ENCODE measurements at places on chromosomes 11 and 22.
A peak's percentile ranks its signal among the peaks of the same experiment; 100 is the strongest.

DNA sequence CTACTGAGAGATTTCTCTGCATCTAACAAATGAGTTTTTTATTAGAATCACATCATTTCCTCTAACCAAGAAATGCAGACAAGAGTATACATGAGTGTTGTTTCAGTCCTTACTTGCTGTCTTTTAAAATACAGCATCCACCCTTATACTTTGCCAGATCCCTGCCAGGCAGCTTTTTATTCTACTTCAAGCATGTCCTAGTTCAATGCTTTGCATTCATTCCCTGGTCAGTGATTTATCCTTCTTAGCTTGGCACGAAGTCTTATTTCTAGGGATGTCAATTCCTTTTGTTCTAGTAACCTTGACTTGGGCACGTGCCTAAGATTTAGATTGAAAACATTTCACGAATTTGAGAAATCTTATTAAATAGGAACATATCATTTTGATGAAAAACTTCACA, 307.2 kb upstream of the MPPED2 start:
- no peak for DNase-seq

GRCh38 chr11:748007-748359, 719 bp downstream of the TALDO1 start:
- no peak for DNase-seq

DNA sequence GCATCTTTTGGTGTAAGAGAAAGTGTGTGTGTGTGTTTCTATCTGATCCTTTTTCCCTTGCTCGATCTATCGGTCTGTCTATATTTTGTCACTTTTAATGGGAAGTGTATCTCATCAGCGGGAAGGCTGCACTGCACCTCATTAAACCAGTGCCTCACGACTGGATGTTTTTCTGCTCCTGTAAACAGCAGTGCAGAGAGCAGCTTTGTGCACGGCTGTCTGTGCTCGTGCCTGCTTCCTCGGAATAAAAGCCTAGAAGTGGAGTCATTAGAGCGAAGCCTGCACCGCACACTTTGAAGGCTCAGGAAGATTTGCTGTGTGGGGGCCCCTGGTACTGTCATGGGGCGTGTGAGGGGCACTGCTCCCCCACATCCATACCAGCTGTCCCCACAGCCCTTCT, 27.0 kb upstream of the PARVG start:
- no peak for DNase-seq

GRCh38 chr11:103744496-103745153, 291.8 kb upstream of the DDI1 start:
- no peak for DNase-seq

DNA sequence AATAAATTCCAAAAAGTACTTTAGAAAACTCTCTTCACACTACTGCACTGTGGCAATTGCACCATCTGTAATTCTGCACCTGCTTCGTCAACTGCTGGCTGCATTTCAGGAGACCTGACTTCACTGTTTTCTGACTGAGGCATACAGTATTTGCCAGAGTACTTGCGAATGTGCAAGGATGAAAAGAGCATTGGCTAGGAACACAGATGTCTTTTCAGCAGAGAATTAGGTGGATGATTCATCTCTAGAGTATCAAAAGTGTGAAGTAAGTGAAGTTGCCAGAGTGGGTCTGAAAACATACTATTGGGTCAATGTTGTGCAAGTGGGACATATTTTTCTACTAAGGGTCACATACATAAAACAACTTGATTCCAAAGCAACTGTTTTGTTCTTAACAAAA, 427.5 kb upstream of the CCDC90B start:
- no peak for DNase-seq

DNA sequence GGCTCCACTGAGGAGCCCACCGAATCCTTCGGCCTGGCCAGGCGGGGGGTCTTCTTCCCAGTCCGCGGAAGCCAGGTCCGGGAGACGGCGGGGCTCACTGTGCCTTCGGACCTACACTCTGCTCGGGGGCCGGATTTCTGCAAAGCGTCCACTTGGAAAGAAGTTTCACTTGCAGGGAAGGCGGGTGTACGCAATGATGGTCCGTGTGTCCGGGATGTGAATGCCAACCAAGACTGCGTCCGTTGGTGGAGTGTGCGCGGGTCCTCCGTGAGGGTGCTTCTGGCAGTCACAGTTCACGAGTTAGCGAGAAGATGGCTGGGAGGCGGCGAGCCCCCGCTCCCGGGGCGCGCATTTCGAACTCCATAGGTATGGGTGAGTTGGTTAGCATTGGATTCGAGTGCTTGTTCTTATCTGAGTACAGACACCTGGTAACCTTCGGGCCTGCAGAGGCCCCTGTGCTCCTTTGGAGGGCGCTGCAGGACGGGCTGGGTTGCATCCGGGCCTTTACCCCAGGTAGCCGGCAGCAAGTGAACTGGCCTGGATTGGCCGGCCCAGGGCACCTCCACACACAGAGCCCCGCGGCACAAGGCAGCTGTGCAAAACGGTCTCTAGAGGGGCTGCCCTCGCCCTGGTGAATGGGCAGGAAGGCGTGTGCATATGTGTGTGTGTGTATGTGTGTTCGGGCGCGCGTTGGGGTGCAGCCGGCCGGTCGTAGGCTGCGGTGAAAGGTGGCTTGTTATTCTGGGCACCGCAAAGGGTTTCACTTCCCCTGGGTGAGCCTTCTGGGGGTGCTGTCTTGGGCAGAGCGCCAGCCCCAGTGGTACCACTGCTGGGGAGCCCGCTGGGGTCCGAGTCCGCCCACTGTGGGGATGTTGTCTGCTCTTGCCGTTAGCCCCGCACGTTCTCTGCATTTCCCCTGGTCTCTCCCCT, 13.3 kb upstream of the CYP2R1 start:
- DNase-seq = peak; percentile 40

GRCh38 chr11:58867556-58867955, 23.1 kb upstream of the GLYATL2 start:
- DNase-seq = no peak

DNA sequence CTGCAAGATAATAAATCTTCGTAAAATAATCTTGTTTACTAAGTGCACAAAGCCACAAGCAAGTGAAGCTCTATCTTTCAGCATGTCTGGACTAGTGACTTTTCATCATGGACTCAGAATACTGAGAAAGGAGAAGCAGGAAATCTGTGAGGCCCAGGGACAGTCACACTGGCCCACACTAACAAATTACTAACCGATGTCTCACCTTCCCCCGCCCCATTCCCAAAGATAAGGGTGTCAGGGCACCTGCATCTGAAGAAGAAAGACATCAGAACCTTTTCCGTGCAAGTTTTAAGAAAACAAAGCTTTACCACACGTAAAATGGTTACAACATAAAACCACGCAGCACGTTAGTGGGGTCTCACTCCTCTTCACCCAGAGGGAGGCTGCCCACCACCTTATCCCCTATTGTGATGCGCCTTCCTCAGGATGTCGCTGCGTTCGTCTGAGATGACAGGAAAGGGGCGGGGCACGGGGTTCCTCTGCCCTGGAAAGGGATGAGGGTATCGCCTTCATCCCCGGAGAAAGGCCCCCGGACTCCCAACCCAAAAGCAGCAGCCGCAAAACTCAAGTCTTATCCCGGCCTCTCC, 616 bp downstream of the BTBD10 start:
- DNase-seq = peak; percentile 50

GRCh38 chr11:65851083-65851579, 6.8 kb downstream of the CFL1 start:
- DNase-seq = no peak

DNA sequence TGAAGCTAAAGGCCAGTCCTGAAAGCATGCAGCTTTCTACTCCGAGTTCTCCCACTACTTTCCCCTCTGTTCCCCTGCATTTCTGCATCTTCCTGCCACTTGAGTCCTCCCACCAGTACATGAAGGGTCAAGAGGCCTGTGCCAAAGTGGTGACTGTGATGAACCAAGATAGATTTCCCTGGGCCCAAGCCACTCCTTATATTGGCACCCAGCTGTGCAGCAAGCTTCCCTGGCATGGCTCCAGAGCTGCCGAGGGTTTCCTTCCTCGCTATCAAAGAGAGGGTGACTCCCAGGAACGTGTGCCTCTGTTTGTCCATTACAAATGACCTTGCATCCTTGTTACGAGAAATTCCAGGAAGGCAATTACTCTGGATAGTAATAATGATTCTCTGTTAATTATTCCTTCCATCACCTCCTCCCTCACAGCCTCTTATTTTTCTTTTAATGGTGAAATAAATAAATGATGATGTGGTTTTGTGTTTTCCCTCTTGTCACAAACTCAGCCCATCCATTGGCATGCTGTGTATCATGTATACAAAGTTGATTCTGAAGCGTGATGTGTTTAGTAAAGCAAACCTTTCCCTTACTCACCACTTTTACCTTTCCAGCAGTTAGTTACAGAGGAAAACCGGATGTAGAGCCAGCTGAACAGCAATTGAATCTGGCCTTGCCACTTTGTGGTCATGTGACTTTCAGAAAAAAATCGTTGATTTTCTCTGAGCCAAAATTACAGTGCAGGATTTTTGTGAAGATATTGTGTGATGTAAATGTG, 8.3 kb downstream of the SRSF8 start:
- no peak for DNase-seq

- no peak for DNase-seq
These were observed 14.5 kb downstream of the SHANK2 start for GRCh38 chr11:71237853-71238252.

GRCh38 chr22:23180301-23180892, at the start of gene BCR:
TSS of gene BCR (plus strand) at chr22:23180509. CDS start at chr22:23180961, 452 bp downstream.
- no peak for DNase-seq

DNA sequence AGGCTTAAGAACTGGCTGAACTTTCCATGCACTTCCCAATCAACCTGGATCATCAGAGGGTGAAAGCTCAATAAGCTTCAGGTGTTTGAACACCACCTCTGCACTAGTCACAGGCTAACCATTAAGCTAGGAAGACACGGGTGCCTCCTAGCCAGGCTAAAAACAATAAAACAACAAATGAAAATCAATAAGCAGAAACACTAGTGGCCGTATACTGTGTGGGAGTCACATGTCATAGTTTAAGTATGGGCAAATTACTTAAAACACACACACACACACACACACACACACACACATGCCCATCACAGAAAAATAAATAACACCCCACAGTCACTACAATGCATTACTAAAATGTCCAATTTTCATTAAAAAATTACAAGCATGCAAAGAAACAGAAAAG, 85.2 kb downstream of the APOL5 start:
- DNase-seq = no peak

DNA sequence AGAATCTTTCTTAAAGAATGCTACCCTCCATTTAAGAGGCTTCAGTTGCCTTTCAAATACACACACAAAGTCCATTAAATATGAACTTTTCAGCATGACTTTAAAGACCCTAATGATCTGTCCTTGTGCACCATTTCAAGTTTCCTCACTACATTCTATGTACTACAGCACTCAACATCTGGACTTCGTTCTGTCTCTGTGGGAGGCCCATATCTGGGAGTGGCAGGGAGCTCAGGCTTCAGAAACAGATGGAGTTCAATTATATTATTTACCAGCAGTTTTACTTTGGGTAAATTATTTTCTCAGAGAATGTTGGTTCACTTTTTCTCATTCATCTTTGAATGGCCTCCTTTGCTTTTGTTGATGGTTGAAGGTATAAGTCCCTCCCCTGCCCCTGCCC, 67.4 kb downstream of the ANO3 start:
- DNase-seq = peak; percentile 1

GRCh38 chr11:71548716-71549151, 514 bp downstream of the KRTAP5-9 start:
- DNase-seq = no peak

DNA sequence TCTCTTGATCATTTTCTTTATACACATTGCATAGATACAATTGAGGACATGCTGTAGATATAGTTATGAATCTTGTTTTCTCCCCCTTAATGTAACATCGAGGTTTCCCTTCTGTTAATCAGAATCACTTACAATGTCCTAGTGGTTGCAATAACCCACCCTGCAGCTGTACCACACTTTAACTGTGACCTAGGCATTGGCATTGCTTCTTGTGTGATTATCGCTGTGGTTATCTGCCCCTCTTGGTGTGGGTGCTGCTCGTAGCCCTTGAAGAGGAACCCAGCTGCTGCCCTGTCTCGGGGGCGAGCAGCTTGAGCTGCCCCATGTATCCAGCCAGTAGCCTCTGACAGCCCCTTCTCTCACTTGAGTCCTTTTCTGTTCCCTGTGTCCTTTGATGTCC, 1.5 kb downstream of the DGAT2 start:
- DNase-seq = no peak

DNA sequence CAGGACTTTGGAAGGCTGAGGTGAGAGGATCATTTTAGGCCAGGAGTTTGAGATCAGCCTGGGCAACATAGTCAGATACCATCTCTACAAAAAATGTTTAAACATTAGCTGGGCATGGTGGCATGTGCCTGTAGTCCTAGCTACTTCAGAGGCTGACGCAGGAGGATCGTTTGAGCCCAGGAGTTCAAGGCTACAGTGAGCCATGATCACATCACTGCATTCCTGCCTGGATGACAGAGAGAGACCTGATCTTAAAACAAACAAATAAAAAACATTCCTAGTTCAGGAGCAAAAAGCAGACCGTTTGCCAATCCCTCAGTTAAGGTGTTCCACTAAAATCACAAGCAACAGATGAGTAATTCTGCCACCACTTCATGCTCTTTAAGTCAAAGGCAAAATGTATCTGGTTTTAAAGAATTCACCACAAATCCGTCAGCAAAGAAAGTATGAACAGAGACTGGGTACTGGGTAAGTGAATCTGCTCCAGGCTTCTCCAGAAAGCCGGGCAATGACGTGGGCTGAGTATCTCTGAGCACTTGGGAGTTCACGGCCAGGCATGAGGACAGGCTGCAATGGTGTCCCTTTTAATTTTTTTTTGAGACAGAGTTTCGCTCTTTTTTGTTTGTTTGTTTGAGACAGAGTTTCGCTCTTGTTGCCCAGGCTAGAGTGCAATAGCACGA, 19.5 kb downstream of the CLTCL1 start:
- DNase-seq = no peak

DNA sequence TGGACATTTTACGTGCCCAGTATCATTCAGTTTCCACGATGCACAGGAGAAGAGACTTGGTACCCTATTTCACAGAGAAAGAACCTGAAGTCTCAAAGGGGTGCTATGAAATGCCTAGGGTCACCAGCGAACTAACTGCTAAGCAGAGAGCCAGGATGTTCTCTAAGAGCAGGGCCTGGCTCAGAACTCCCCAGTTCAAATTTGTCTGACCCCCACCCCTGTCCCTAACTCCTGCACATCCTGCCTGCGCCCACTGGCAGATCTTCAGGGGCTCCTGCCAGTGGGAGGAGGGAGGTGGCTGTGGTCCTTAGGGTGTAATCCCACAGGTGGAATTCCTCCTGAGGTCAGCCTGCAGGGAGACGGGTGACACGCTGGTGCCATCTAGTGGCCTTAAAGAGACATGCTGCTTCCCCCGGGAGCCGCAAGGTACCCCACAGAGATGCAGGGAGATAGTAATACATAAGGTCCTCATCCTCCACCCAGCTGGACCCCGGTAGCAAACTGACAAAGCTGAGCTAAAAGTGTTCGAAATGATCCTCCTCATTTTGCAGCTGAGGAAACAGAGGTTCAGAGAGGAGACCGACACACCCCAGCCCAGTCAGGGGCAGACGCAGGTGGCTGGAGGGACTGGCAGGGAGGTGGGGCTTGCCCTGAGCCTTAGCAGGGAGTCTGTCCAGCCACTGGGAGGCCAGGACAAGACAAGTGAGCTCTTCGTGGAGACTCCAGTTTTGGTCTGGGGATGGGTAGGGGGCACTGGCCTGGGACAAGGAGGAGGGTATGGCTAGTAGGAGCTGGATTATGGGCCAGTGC, 34.1 kb downstream of the MB start:
- peak; percentile 55 for DNase-seq

All from left kidney (tissue), 8 donors.